ENCODE measurements at places on chromosomes 5 and 9. TPM values are rescaled to one million over a fixed set of nuclear protein-coding genes. Genes with fewer than 3 reads are reported as not detected.

GRCh38 chr9:89674667-89675057, 69.8 kb downstream of the GADD45G start:
- no peaks in the 10 kb centered on the region for H3K36me3 ChIP-seq
- no peak overlapping the region for H3K4me3 ChIP-seq
- H3K27me3 ChIP-seq: peaks cover under 1% of the 10 kb centered on the region
- DNase-seq: no peak
- H3K27ac ChIP-seq: no peak overlapping the region

DNA sequence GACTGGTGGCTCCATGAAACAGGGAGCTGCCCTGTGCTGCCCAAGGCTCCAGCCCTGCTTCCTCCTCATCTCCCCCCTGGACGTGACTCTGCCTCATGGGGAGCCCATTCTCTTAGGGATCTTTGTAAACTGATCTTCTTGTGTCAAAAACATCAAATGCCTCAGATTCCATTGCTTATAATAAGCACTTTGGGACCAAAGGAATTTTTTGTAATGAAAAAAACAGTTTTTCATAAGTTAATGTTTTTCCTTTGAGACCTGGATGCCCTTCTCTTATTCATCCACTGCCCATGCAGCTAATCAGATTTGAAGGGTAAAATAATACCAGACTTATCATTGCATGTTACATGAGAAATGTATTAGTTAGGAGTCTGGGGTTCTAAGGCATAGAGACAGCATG, 41.7 kb downstream of the PALM2AKAP2 start:
- H3K27me3 ChIP-seq: no peaks in the 10 kb centered on the region
- H3K27ac ChIP-seq: no peak overlapping the region
- no peak for DNase-seq

- peaks cover 73% of the 10 kb centered on the region for H3K4me1 ChIP-seq
- H3K27ac ChIP-seq: no peak overlapping the region
- H3K4me3 ChIP-seq: no peak overlapping the region
These were observed 298.2 kb downstream of the MAN2A1 start for GRCh38 chr5:109987970-109988369.

GRCh38 chr9:7848498-7848897, 48.9 kb upstream of the DMAC1 start:
- H3K36me3 ChIP-seq: no peaks in the 10 kb centered on the region
- no peaks in the 10 kb centered on the region for H3K4me1 ChIP-seq
- no peak for DNase-seq
- H3K27me3 ChIP-seq: no peaks in the 10 kb centered on the region

GRCh38 chr9:134175291-134175807, 11.0 kb upstream of the RNU6ATAC start:
- H3K4me1 ChIP-seq: peaks cover 50% of the 10 kb centered on the region
- peaks cover 73% of the 10 kb centered on the region for H3K27me3 ChIP-seq
- no peak for DNase-seq
- H3K36me3 ChIP-seq: no peaks in the 10 kb centered on the region

- H3K36me3 ChIP-seq: peaks cover 11% of the 10 kb centered on the region
- no peaks in the 10 kb centered on the region for H3K4me1 ChIP-seq
- no peak for DNase-seq
- no peak overlapping the region for H3K27ac ChIP-seq
- H3K27me3 ChIP-seq: no peaks in the 10 kb centered on the region
- H3K4me3 ChIP-seq: no peak overlapping the region
These were observed 31.7 kb downstream of the HSDL2 start for GRCh38 chr9:112411626-112412027.

GRCh38 chr9:96150324-96151227, 151.4 kb downstream of the HSD17B3 start:
- no peaks in the 10 kb centered on the region for H3K27me3 ChIP-seq
- no peak overlapping the region for H3K27ac ChIP-seq
- no peaks in the 10 kb centered on the region for H3K36me3 ChIP-seq

DNA sequence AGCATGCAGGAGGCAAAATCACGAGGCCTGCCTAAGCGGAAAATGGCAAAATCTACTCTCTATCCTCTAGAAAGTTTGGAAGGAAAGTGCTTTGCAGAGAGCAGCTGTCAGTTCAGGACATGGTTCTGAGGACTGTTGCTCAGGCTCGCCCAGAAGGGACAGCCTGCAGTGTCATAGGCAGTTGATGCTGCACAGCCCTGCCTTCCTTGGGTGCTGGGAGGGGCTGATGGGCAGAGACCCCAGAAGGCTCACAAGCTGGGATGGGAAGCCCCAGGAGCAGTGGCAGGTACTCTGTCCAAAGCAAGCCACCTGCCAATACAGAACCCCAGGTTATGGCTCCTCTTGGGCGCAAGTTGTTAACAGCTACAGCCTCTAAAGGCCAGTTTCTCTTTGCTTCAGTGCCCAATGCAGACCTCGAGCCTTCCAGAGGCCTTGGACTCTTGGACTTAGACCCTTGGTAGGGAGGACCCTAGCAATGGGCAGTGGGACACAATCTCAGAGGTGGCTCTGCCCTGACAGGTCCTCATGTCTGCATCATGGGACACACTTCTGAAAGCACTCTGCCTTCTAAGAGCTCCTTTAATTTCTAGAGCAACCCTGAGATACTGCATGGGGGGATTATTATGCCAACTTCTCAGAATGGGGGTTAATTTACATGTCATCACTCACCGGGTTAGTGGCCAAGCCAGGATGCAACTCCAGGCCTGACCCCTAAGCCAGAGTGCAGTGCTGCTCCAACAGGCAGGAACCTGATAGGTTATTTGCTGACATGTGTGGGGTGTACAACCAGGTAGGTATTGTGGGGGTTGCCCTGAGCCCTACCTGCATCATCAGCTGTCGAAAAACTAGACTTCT, 57.1 kb downstream of the MACROH2A1 start:
- peaks cover 14% of the 10 kb centered on the region for H3K4me1 ChIP-seq
- no peak overlapping the region for H3K4me3 ChIP-seq
- no peak overlapping the region for H3K27ac ChIP-seq
- no peaks in the 10 kb centered on the region for H3K27me3 ChIP-seq

DNA sequence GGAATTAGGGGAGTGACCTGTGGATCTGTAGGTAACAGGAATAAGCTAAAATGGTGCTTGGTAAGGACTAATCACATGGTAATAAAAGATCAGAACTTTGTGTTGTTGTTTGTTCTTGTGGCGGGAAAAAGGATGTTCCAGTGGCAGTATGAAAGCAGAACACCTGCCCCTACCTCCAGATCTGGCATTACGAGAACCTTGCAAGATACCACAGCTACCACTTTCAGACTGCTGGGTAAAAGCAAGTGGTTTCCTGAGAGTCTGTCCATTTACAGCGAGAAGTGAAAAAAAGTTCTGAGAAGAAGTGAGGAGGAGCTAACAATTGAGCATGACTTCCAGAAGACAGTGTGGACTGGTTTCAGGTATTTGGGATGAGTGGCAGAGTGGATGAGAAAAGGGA, 252.5 kb downstream of the TLE4 start:
- no peak overlapping the region for H3K27ac ChIP-seq
- no peaks in the 10 kb centered on the region for H3K27me3 ChIP-seq
- no peak for DNase-seq
- no peak overlapping the region for H3K4me3 ChIP-seq

DNA sequence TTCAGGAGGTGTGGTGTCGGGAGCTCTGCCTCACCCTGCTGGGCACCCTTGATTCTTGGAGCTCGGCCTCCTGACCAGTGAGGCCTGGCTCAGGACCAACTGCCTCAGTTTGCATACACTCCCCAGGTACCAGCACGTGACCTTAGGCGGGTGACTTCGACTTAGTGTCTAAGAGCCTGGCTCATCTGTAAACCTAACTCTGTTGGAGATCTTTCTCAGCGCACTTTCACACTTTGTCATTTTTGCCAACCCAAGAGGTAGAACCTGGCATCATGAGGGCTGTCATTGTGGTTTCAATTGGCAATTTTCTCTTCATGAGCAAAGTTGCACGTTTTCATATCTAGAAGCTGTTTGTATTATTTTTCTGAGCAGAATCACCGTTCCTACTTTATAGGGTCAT, 13.4 kb upstream of the WNK2 start:
- peaks cover 42% of the 10 kb centered on the region for H3K4me1 ChIP-seq
- no peaks in the 10 kb centered on the region for H3K36me3 ChIP-seq
- peaks cover 32% of the 10 kb centered on the region for H3K27me3 ChIP-seq
- H3K4me3 ChIP-seq: no peak overlapping the region
- no peak overlapping the region for H3K27ac ChIP-seq
- no peak for DNase-seq

DNA sequence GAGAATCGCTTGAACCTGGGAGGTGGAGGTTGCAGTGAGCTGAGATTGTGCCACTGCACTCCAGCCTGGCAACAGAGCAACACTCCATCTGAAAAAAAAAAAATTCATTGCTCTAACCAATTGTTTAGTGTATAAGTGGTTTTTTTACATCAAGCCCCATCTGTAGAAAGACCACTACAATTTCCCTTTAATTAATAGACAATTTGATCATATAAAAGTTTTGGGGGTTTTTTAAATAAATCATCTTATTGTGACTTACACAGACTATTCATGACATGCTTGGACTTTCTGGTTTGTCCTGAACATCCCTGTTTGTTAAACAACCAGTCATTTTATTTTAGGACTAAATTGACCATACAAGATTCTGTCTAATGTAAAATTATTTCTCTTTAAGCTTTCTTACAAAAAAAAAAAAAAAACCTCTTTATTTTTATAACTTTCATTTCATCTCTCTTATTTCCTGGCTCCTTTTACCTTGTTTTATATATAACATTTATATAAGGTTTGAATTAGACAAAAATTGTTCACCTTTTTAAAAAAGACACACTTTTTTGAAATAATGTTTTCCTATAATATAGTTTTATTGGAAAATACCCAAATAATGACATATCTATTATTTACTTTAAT, 9.8 kb upstream of the FANCC start:
- no peaks in the 10 kb centered on the region for H3K36me3 ChIP-seq
- peaks cover 33% of the 10 kb centered on the region for H3K4me1 ChIP-seq
- H3K27me3 ChIP-seq: no peaks in the 10 kb centered on the region
- no peak overlapping the region for H3K27ac ChIP-seq
- H3K4me3 ChIP-seq: no peak overlapping the region

- no peaks in the 10 kb centered on the region for H3K36me3 ChIP-seq
- H3K27ac ChIP-seq: no peak overlapping the region
- H3K27me3 ChIP-seq: peaks cover 81% of the 10 kb centered on the region
- peak; percentile 37 for DNase-seq
- no peak overlapping the region for H3K4me3 ChIP-seq
These were observed 35.3 kb upstream of the CLPTM1L start for GRCh38 chr5:1380011-1380817.

GRCh38 chr5:62794456-62794855, 215.8 kb downstream of the LRRC70 start:
- H3K36me3 ChIP-seq: no peaks in the 10 kb centered on the region
- no peak for DNase-seq
- H3K27ac ChIP-seq: no peak overlapping the region
- no peaks in the 10 kb centered on the region for H3K4me1 ChIP-seq
- H3K27me3 ChIP-seq: no peaks in the 10 kb centered on the region

DNA sequence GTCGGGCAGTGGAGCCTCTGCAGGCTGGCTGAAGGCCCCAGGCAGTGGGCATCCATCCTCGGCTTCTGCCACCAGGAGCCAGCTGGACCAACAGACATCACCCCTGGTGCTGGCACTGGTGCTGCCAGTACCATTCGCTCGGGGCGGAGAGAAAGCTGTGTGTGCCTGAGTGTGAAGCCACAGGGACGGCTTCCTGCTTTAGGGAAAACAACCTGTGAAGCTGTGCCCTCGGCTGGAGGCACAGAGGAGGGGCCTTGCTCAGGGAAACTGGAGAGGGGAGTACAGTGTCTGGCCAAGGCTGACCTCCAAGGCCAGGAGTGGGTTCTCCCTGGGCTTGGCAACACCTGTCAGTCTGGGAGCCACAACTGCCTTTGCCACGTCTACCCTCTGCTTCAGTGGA, 38.3 kb downstream of the NEK6 start:
- no peaks in the 10 kb centered on the region for H3K27me3 ChIP-seq
- no peak overlapping the region for H3K4me3 ChIP-seq
- H3K27ac ChIP-seq: no peak overlapping the region
- no peak for DNase-seq

DNA sequence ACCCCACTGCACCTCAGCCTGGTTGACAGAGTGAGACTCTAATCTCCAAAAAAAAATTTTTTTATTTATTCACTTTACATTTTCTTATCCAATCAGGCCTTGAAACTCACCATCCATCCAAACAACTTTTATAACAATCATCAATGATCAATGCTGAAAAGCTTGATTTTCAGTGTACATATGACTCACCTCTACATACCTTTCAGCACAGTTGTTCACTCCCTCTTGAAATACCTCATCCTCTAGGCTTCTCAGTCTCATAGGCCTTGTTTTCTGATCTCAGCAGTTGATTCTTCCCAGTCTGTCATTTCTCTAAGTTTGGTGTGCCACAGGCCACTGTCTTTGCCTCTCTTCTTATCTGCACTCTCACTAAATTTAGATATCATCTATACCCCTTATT, 36.2 kb downstream of the GRIN3A start:
- no peak overlapping the region for H3K4me3 ChIP-seq
- no peak overlapping the region for H3K27ac ChIP-seq
- no peaks in the 10 kb centered on the region for H3K36me3 ChIP-seq
- DNase-seq: no peak
- H3K4me1 ChIP-seq: no peaks in the 10 kb centered on the region

DNA sequence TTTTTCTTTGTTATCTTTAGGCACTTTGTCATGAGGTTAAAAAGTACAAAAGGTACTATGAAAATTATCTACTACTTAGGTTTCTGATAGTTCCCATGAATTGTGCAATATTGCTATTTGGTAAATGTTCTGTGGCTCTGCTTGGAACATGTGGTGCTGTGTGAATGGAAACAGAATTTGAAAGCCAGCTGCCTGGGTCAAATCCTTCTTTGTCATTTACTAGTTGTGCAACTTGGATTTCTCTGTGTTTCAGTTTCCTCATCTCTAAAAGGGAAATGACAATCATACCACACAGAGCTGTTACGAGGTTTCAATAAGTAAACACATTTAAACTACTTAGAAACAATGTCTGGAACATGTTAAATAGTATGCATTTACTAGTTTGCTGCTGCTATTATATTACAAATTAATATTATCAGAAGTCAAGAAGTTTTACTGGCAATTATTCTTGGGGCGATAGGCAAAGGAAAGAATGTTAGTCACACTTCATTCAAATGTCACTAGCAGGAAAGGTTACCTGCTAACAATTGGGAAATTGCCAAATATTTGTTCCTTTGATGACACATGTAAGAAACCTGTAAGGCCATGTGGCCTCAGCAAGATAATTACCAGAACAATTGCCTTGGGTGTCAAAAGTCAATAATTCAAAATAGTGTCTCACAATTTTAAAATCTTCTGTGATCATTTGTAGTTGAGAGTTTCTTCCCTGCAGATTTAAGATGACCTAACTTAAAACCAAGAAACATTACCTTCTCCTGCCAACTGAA, 184.8 kb downstream of the KIAA0825 start:
- no peaks in the 10 kb centered on the region for H3K36me3 ChIP-seq
- no peak overlapping the region for H3K27ac ChIP-seq
- no peaks in the 10 kb centered on the region for H3K4me1 ChIP-seq
- peak; percentile 4 for DNase-seq
- H3K4me3 ChIP-seq: no peak overlapping the region

DNA sequence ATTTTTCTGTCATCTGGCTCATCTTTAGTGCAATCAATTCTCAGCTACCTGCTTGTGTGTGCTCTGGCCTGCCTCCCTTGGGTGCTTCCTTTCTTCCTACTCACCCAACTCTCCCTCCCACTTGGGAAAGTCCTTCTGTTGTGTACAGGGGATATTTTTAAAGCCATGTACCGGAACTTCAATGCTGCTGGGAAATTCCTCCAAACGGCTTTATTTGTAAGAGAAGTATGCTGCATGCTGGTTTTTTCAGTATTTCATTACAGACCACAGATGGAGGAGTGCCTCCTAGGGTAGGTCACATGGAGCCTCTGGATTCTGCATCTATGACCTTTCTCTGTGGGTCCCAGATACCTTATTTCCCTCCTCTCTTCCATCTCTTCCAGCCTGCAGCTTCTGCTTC, 5.4 kb upstream of the HMHB1 start:
- no peaks in the 10 kb centered on the region for H3K36me3 ChIP-seq

Gene GOLGA1
- total RNA-seq: 15.9 TPM

Gene SV2C
- total RNA-seq: not detected
